Left hindlimb (tissue), 1 donor: ENCODE measurements at places on chromosomes 16 and 17.

GRCh38 chr17:19867079-19867328, 732 bp downstream of the ULK2 start:
- DNase-seq: peak; percentile 74

- no peak for DNase-seq
Measured at GRCh38 chr17:51463353-51463752, 203.0 kb downstream of the UTP18 start.

DNA sequence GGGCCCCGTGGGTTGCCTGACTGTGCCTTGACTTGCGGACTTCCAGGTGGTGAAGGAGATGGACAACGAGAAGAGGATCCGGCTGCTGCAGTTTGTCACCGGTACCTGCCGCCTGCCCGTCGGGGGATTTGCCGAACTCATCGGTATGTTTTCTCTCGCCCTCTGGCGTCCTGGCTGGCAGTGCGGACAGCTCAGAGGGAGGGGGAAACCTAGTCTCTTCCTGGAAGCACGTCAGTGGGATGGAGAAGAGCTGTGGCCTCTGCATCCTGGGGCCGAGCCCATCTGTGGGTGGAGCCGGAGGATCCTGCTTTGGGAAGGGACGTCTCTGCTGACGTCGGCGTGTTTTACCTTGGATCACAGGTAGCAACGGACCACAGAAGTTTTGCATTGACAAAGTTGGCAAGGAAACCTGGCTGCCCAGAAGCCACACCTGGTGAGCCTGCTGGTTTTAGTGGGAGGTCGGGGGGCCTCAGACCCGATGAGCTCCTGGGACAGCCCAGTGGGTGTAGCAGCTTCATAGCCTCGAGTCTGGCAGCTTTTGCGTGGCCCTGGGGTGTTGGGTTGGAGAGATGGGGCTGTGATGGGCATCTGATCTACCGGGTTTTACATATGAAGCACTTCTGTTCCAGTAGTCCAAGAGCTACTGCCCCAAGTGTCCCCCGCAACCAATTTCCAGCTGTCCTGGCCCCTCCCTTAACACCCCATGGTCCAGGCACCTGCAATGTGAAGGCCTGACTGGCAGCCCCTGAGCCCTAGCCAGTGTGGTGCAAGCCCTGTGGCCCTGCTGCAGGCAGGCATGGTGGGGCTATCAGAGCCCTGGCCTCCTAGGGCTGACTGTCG, 11.9 kb upstream of the CLEC18A start:
- DNase-seq: peak; percentile 36

DNA sequence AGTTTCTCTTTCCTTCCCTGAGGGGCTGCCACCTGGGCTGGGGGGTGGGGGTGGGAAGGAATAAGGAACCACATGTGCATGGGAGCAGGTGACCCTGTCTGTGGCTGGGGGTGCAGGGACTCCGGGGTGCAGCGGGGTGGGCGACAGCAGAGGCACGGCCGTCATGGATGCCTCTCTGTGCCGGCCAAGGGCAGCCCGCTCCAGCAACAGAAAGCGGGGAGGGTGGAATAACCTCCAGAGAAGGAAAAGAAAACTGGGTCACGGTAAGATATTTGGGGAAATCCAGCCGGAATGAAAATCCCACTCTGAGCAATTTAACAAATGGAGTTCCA, 4.2 kb downstream of the NDUFAF8 start:
- no peak for DNase-seq

GRCh38 chr17:3222505-3222904, 15.0 kb downstream of the OR1A1 start:
- no peak for DNase-seq

- DNase-seq: no peak
Measured at GRCh38 chr17:81715107-81715871, 3.2 kb downstream of the SLC25A10 start.

DNA sequence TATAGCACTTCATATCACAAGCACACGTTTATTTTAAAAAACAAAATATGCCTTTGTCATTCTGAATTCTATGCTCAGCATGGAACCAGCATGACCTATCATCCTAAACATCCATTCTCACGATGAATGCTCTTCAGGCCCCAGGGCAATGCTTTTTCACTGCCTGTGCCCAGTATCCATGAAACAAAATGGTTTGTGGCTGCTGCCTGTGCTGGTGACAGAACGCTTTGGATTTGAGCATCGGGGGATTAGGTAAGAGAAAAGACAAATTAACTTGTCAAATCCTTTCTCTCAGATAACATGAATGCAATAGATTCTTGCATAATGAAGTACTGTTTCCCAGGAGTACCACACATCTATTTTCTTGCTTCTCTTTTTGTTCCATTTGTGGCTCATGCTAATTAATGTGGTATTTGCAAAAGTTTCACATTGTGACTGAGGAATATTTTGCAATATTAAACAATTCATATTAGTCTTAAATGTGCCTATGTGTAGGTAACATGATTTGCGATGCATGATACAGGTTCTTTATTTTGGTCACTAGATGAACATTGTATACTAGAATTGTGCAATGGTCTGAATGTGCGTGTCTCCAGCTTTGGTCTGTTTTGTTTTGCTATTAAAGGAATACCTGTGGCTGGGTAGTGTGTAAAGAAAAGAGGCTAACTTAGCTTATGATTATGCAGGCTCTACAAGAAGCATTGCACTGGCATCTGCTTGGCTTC, 25.8 kb upstream of the SRSF1 start:
- DNase-seq: no peak

GRCh38 chr16:78675312-78675711, 575.9 kb downstream of the WWOX start:
- no peak for DNase-seq

GRCh38 chr16:3321816-3322215, 16.5 kb downstream of the ZNF75A start:
- DNase-seq: no peak

- no peak for DNase-seq
Measured at GRCh38 chr17:78143214-78144146, 2.7 kb upstream of the C17orf99 start.

GRCh38 chr16:962901-963814, 7.6 kb downstream of the LMF1 start:
- no peak for DNase-seq

DNA sequence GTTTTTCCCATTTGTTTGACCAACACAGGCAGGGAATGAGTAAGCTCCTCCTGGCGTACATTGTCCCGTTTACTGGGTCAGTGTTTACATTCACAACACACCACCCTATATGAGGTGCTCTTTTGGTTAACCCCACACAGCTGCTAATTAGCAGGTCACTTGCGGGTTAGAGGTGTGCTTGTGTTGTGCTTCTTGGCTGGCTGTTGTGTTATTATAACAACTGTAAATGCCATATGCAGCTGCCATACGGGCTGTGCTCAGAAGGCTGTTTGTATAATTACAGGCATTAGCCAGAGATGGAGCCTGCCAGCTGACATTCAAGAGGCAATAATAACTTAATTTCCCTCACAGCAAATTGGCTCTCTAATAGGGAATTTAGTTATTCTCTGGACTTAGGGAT, 205.1 kb upstream of the ELAC2 start:
- DNase-seq: no peak

GRCh38 chr17:68507576-68507975, 4.7 kb upstream of the PRKAR1A start:
- no peak for DNase-seq

GRCh38 chr16:66159987-66160386, 206.5 kb upstream of the CDH5 start:
- DNase-seq: no peak

- DNase-seq: no peak
Measured at GRCh38 chr16:27385398-27385797, 16.6 kb upstream of the IL21R start.

DNA sequence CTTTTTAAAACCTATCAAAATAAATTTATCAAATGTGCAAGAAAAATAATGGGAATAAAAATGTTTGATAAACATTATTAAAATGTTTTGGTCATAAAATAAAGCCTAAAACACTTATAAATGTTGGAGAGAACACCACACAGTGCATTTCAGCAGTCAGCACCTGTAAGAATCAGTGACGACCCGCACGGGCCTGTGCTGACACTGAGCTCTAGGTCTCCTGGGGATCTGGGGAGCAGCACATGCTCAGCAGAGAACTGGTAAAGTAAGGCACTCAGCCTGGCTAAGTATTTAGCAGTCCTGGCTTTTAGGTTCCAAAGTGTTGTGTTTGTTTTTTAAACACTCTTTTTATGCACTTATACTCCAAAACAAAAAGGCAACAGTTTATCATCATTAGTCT, 46.9 kb downstream of the HELZ start:
- DNase-seq: no peak

DNA sequence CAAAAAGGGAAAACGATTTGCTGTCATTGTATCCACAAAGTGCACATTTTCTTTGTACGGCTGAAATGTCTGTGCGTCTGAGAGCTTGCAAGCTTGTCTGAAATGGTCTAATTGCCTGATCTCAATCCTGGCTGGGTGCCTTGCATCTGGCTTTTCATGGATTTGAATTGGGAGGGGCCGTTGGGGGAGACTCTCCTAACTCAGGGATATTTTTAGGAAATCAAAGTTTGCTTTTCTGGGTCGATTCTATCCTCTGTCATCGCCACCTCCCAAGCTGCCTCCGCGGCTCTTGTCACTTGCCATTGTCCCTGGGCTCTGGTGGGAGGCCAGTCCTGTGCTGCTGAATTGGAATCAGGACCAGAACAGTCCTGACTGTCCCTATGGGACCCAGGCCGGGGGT, 33.3 kb upstream of the MGAT5B start:
- peak; percentile 64 for DNase-seq

GRCh38 chr16:85869785-85870558, 29.0 kb upstream of the IRF8 start:
- no peak for DNase-seq

DNA sequence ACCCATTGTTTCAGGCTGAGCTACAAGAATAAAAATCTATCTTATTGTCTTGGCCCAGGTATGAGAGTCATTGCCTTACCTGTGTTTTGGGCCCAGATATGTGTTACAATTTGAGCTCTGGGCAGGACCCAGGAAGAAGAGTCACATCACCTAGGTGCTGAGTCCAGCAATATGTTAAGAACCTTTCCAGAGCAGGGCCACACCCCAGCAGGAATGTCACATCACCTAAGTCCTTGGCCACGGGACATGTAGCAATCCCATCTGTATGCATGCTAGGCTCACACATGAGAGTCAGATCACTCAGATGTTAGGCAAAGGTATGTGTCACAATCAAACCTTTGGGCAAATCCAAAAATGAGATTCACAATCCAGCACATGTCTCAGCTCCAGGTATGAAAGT, 2103.5 kb downstream of the TP53TG3F start:
- DNase-seq: no peak

GRCh38 chr17:65208717-65209116, 71.5 kb downstream of the RGS9 start:
- no peak for DNase-seq

DNA sequence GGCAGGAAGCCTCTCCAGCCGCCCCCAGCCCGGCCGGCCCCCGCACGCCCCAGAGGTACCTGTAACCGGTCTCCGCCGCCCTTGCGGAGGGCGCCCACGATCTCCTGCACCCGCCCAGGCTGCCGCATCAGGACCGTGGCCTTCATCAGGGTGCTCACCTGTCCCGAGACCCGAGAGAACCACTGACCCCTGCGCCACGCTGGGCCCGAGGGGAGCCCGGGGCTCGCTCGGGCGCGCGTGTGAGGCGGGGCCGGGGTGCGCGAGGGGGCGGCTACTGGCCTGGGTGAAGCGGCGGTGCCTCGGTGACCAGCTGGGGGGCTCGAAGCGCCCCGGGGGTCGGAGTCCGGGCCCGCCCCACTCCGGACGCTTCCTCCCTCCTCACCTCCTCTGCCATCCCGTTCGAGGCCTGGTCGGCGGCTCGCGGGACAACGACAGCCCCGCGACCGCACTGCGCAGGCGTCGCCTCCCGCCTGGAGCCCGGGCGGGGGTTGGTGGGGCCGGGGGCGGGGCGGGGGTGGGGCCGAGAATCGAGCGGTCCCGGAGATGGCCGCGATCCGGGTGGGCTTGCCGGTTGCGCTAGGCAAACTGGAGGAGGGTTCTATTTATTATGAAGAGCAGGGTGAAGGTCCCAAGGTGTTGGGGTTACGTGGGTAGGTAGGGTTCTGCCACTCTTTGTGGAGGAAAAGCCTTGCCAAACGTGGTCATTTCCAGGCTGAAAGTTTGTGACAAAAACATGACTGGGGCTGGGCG, at the start of gene NT5C3B:
Gene NT5C3B, minus strand, starts transcription at position 433 of the 750 bp plus-strand sequence. Its CDS starts 39 bp downstream, at position 394.
- DNase-seq: peak; percentile 77

- peak; percentile 72 for DNase-seq
Measured at GRCh38 chr16:29943846-29944799, 17.8 kb upstream of the TMEM219 start.

- no peak for DNase-seq
Measured at GRCh38 chr17:41549596-41550039, 21.5 kb upstream of the KRT19 start.

DNA sequence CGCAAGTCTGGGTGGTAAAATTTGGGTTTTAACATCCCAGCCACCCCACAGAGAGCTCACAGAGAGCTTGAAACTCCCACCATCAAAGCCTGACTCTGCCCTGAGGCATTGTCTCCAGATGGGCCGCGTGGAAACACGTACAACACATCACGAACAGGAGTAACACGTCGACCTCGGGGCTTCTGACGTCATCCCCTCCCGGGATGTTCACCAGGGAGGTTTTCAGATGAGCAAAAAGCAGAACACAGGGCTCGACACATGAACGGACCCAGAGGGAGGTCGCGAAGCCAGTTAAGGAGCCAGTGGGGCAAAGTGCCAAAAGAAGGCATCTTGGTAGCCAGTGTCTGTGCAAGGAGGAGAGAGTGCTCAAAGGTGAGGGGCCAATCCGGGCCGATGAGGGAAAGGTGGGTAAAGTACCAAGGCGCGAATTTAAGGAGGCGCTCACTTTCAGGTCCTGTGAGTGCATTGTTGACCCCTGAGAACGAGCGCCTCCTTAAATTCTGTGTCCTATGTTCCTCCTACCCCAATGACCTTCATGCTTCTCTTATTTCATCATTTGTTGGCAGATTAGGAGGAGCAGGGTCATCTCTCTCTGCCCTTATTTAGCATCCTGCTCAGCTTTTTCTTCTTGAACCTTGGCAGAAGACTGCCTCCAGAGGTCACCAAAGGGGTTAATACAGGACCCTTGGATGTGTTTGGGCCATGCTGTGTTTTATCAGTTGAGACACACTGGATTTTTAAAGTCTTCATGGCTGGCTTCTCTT, 5.6 kb downstream of the RCVRN start:
- DNase-seq: no peak

DNA sequence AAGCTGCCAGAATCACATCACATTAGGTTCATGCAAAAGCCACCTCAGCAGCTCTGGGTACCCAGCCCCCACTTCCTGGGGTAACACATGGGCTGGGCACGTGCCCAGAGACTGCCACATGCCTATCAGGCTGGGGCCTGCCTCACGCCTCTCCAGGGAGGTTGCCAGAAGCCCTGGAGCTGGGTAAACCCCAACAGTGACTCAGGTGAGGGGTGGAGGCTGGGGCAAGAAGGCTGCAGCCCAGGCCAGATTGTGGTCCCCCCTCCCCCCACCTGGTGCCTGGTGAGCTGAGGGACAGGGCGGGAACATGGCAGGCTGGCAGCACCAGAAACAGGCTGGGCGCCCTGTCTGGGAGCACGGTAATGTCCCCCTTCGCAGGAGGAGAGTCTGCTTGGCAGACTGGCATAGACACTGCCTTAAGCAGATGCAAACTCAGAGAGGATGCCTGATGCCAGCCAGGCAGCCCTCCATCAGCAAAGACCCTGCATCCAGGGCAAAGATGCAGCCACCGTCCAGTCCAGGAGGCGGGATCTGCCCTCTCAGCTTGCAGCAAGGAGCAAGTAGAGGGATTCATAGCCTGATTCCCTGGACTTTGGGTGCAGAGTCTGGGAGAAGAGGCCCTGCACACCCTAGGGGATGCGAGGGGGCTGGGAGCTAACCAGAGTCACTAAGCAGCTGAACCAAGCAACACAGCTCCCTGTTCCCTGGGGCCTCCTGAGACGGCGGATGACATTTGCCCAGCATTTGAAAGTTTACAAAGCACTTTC, 28.8 kb downstream of the NGFR start:
- DNase-seq: no peak

- DNase-seq: no peak
Measured at GRCh38 chr17:2253768-2254406, 49.7 kb downstream of the SMG6 start.
